Amygdala (tissue), 56 donors: ENCODE measurements at places on chromosomes 1 and 21.
A peak's percentile ranks its signal among the peaks of the same experiment; 100 is the strongest.

GRCh38 chr1:246969621-246970020, 37.9 kb upstream of the AHCTF1 start:
- no peak for DNase-seq

DNA sequence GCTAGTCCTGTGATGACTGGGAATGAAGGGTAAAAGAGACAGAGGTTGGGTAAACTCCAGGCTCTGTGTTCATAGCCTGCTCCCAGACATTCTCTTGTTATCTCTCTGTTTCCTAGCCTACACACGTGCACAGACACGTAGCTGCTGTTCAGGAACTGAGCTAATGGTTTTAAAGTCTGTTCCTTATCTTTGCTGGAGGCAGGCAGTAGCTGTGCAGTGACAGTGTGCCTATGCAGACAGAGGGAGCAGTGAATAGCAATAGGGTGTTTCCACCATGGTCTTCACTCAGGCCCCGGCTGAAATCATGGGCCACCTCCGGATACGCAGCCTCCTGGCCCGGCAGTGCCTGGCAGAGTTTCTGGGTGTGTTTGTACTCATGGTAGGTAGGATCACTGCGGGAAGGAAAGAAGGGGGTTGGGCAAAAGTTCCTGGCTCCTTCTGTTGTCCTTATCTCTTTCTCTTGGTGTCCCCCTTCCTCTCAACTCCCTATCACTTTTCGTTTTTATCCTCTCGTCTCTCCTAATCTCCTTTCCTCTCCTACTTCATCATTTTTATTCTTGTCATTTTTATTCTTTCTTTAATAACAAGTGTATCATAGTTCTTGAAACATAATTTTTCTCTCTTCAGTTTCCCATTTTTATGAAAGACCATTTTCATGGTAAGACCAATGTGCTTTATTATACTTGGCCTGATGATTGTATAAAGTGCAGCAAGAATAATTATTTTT, at the start of gene AQP10:
TSS of gene AQP10 (plus strand) at position 212 of the 727 bp plus-strand sequence. CDS start at position 275, 63 bp downstream.
- no peak for DNase-seq

DNA sequence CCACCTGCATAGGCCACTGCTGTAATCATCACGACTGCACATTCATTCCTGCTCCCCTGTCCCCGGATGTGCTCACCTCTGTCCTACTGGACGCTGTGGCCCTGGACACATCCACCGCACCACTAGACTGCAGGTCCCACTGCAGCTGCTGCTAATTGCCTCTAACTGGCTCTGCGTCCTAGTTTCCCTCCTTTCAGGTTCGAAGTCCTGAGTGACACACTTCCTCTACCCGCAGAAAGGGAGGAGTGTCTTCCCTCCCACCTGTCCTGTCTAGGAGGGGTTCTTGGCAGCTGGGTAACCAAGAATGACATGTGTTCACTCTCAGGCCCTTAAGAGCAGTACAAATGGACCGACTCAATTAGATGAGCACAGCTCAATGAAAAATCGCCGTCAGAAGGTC, 40.5 kb upstream of the ITPKB start:
- DNase-seq, result no peak

DNA sequence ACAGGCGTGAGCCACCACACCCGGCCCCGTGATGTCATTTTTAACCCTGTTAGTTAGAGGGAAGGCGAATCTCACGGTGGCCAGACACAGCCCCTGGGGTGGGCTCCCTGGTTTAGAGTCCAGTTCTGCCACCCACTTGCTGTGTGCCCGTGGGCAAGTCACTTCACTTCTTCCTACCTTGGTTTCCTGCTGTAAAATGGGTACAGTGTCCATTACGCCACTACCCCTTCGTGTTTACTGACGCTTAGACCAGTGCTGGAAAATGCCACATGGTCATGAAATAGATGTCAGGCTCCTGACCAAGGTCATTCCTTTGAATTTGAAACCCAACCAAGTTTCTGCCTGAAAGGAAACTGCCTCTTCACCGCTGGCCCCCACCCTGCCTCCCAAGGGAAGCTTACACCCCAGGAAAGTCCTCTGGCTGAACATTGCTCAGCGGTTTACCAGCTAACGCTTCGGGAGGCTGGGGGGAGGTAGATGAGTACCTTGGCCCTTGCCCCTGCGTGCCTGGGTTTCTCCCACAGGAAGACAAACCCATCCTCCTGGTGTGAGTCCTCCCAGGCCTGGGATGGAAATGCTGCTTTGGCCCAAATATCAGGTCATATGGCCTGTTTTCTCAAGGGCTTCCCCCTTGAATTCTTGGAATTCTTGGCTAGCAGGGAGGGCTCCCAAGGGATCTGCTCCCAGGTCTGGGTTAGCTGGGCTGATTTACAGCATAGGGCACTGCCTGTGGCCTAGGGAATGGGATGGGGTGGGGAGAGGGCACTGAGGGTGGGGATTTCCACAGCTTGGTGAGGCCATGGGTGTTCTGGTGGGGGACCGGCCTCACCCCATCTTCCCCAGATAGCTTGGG, 7.6 kb upstream of the AADACL4 start:
- DNase-seq, result no peak

DNA sequence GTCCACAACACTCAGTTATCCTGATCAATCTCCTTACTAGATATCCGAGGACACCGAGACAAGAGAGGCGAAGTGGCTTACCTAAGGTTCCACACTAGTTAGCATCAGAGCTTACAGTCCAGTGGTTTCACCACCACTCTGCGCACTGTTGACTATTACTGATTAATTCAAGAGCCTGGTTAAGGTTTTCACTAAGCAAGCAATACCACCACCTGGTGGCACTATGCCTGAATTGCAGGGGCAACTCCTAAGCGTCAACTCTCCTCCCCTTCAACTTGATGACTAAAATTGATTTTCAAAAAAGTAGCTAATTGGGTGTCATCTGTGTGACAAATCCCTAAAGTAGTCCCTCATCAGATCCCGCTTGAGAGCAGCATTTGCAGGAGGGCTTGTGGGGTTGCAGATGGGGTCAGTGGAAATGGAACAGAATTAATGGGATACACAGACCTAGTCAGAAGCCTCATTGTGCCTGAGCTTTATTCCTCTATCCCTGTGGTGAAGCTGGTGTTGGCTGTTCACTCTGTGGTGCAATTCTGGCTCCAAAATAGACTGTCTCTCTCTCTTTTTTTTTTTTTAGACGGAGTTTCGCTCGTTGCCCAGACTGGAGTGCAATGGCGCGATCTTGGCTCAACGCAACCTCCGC, 9.1 kb downstream of the TTC22 start:
- no peak for DNase-seq

GRCh38 chr1:151251656-151252470, 2.7 kb upstream of the PSMD4 start:
- peak; percentile 57 for DNase-seq

- DNase-seq, result no peak
These were observed 82.8 kb downstream of the AXDND1 start for GRCh38 chr1:179448437-179449149.

DNA sequence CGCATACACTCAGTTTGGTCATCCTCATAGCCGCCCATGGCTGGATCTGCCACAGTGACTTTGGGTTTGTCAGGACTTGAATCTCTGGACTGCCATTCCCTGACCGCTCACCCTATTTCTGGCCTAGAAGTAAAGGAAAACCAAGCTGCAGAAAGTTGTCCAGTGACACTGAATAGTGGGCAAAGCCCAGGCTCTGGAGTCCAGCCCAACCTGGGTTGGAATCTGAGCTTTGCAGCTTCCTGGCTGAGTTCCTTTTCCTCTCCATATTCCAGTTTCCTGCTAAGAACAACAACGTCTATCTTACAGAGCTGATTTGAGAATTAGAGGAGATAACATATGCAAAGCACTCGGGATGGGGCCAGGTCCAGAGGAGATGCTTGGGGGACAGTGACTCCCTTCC, 15.6 kb upstream of the EIF4G3 start:
- DNase-seq, result no peak

DNA sequence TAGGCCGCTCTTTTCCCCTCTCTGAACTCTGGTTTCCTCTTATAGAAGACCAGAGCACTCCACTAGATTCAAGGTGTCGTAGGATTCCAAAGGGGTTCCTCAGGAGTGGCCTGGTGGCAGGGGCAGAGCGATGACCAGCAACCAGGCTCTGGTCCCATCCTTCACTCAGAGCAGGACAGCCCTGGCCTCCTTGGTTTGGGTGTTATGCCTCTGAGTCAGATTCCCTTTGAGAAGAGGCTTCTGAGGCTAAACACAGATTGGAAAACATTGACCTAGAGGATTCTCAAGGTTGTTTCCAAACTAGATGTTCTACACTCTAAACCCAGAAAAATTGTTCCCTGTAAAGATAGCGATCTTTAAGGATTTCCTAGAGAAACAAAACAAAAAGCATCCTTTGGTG, 49.8 kb upstream of the IKBKE start:
- no peak for DNase-seq

DNA sequence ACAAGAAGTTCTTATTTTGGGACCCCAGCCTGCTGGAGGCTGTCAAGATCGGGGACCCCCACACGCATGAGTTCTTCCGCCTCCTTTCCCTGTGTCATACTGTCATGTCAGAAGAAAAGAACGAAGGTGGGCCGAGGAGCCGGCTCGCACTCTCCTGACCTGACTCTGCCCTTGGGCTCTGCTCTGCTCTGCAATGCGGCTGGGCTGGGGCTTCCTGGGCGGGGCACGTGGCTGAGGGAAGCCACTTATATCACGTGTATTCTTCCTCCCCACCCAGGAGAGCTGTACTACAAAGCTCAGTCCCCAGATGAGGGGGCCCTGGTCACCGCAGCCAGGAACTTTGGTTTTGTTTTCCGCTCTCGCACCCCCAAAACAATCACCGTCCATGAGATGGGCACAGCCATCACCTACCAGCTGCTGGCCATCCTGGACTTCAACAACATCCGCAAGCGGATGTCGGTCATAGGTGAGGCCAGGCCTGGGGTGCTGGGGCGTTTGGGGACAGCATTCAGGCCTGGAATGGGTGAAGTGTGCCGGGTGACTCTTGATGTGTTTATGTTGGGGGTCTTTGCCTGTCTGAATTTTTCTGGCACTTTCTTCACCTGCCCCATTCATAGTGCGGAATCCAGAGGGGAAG, 17.6 kb downstream of the ATP8B2 start:
- no peak for DNase-seq

- DNase-seq, result no peak
These were observed 10.2 kb upstream of the IL10 start for GRCh38 chr1:206782448-206782847.

DNA sequence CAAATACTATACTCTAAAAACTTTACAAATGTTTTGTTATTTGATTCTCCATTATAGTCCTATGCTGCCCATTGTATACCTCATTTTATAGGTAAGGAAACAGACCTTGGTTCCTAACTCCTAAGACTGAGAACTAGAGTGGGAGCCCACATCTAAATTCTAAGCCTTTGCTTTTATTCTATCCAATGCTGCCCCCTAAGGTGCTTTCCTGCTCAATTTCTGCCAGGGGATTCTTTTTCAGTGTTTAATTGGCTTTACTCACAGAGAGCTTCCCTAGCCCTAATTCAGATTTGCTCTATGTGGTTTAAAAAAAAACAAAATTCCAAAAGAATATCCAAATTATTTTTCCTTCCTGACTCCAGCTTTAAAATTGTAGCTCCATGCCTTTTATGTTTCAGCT, 64.5 kb downstream of the KIF14 start:
- DNase-seq, result no peak

DNA sequence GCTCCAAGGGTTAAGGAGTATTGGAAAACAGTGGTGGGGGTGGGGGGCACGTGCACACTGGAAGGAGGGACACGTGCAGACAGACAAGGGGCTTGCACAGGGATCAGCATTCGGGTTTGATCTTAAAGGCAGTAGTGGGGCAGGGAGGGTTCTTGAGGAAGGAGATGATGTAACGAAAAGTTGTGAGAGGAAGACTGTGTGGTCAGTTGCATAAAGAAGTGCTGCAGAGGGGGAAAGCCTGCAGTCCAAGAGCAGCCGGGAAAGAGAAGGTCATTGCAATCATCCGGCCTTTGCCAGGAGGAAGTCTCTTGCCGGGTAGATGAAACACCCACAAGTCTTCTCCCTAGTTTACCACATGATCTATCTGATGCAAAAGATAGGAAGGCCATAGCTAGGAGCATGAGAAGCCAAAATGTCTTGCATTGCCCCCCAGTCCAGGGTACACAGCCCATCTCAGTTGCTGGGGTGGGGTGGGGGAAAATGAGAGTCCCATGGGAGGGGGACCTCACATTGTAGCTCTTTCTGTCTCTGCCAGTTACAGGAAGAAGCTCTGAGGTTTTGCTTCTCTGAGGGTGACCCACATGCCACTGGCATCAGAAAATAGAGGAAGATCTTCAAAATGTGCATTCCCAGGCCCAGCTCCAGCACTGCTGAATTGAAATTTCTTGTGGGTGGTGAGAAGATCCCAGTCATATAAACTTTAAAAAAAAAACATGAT, 202.5 kb upstream of the RAB4A start:
- no peak for DNase-seq

DNA sequence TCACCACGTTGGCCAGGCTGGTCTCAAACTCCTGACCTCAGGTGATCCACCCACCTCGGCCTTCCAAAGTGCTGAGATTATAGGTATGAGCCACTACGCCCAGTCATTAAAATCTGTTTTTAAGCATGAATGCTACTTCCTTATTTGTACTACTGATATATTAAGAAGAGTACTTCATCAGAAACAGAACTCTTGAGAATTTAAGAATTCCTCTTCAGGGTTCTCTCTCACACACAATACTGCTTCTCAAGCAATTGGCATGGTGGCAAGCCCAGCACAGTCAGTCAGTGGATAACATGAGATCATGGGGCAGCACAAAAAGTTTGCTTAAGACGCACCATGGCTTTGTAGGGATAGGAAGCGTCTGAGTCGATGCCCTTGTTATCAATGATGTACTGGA, 14.1 kb downstream of the CTSS start:
- DNase-seq, result no peak

DNA sequence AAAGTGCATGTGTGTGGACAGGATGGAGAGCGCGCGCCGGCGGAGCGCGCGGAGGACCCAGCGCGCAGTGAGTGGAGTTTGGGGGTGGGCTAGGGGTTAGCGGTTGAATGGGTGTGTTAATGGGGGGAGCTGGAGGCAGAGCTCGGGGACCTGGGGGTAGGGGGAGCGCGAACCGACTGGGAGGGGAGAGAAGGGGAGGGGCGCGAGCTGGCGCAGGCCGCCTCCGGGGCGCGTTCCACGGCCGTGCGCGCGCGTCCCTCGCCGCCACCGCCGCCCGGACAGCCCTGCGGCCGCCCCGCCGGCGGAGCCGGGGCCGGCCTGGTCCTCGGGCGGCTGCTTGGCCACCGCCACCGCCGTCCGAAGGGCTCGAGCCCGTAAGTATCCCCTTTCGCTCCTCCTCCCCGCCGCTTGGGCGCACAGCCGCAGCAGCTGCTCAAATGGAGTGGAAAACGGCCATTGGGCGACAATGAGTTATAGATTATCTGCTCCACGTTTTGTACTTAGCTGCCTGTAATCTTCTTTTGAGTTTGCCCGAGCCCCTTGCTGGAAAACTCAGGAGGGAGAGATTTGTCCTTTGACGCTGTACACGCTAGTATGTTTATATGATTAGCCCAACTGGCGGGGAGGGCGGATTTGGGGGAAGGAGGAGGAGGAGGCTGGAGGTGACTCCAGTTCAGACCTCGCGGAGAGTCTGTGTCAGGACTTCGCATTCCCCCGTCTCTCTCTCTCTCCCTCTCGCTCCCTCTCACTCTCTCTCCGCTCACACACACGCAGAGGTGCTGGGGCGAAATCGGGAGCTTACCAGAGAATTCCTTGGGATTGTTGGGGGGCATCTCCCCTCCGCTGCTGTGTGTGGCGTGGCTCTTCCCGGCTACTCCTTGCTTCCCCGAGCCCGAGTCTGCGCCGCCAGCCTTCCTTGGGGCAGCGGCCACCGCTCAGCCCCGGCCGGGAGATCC, at the start of gene ADGRL2:
TSS of gene ADGRL2 (plus strand) at position 240 of the 956 bp plus-strand sequence. CDS start 36,051 bp downstream, outside the sequence.
- DNase-seq, result peak; percentile 43

- no peak for DNase-seq
These were observed 2.2 kb upstream of the MAGI3 start for GRCh38 chr1:113388017-113388620.

GRCh38 chr1:157098519-157098918, 1.1 kb downstream of the ETV3L start:
- no peak for DNase-seq
